Activated naive CD8-positive, alpha-beta T cell treated with anti-CD3 and anti-CD28 coated beads, Interleukin-2, amount 50 U/mL, for 16 hours (primary cell): ENCODE measurements at places on chromosomes 6 and 20.

DNA sequence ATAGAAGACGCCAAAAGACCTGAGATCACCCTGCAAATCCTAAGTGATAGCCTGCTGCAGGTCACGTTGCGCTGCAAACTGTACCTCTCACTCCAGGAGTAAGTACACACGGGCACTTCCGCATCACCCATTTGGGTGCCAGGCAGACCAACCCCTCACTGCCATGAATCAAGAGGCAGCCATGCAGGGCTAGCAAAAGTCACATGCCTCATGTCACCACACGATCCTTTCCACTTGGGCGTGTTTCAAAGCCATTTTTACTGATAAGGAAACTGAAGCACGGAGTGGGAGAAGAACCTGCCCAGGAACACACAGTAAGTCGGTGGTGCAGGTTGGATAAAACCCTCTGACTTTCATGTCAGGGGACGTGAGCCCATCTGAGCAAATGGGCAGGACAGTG, 37.0 kb downstream of the BPIFB1 start:
- DNase-seq, result no peak

- no peak for DNase-seq
Observed at GRCh38 chr6:1145768-1146218, 166.1 kb upstream of the FOXQ1 start.

DNA sequence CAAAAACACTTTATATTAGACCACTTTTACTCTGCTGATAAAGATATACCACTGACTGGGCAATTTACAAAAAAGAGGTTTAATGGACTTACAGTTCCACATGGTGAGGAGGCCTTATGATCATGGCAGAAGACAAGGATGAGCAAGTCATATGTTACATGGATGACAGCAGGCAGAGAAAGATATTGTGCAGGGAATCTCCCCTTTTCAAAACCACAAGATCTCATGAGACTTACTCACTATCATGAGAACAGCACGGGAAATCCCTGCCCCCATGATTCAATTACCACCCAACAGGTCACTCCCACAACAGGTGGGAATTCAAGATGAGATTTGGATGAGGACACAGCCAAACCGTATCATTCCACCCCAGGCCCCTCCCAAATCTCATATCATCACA, 1383.8 kb upstream of the MAP3K7 start:
- no peak for DNase-seq

DNA sequence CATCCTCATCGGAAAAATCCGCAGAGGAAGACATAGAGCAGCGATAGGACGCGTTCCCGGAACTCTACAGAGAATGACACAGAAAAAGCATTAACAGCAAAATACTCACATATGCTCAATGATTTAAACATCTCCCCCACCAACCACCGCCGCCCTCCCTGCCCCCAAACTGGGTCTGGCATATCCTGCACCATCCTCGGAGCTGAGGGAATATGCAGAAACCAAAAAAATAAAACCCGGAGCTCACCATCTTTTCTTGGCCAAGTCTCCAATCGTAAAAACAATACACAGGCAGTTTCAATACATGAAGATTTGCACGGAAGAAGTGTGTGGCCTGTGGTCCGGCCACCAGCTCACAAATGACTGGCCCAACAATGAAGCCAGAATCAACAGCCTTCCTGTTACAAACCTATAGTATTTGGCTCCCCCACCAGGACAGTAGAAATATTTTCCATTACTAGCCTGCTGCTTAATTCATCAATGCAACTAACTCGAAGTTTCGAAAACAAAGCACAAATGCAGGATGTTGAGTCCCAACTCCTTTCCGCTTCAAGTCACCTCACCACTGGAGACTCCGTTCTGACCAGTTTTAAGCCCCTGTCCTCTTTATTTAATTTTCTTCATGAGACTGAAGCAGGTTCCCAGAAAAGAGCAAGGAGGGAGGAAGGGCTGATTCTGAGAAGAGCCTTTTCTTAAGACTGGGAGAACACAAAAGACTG, 103.2 kb upstream of the BEND6 start:
- DNase-seq, result no peak

DNA sequence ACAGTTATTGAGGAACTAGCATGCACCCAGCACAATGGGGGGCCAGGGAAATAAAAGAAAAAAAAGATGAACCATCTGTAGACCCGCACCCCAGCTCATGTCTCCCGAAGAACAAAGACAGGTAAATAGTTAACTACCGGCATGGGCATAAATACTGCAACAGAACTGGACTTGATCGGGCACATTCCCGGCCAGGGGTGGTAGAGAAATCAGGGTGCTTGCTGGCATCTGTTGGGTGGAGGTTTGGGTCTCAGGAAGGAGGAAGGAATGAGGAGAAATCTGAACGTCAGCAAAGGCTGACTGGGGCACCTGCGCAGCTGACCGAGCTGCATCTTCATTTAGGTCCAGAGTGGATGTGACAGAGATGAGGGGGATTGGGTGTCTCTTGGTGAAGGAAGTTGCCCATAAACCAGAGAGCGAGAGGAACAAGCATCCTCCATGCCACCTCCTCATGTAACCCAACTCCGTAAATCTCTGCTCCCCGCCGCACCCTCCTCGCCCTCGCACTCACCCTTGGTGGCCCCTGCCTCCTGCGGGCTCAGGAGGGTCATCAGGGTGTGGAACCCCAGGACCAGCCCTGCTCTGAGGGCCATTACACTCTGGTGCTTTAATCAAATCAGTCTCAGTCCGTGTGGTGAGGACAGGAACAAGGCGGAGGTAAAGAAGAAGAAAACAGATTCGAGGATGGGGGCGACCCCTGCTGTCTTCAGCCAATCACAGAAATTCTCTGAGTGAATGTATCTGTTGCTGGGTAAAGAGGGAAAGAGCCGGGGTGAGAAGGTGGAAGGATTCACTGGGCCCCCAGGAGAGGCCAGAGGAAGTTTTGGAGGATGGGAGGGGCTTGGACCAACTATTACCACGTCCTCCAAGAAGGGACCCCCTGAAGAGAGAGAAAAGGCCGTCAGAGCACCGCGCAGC, at the start of gene HLA-DOA:
HLA-DOA (minus strand) TSS at position 648 of the 918 bp plus-strand sequence.
- DNase-seq, result peak; percentile 28

DNA sequence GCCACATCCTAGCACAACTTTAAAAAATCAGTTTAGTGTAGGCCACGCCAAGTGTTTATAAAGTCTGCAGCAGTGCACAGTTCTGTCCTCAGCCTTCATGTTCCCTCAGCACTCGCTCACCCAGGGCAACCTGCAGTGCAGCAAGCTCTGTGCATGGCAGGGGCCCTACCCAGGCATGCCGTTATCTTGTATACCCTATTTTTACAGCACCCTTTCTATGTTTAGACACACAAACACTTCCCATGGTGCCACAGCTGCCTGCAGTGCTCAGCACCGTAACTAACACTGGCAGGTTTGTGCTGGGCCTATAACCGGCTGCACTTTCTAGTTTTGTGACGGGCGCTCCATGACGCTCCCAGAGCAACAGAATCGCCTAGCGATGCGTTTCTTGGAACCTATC, 43.8 kb downstream of the ZBTB46 start:
- no peak for DNase-seq

- no peak for DNase-seq
Observed at GRCh38 chr6:160337301-160337700, 10.9 kb upstream of the SLC22A3 start.

DNA sequence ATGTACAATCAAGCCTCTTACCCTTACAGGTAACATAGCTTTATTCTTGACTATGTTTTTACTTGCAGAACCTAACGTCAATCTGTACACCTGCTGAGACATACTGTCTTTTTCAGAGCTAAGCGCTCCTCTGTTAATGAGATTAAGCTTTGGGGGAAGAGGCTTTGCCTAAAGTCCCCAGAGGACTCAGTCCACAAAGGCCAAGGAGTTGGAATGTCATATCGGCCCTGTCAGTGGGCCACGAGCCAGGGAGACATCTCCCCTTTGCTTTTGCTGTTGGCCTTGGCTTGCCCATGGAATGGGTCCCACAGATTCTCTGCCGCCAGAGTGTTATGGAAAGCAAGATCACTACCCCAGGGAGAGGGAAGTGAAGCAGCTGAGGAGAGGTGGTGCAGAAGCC, 64.1 kb upstream of the SOX4 start:
- no peak for DNase-seq

GRCh38 chr6:11921017-11921438, 91.1 kb upstream of the HIVEP1 start:
- DNase-seq, result no peak

- DNase-seq, result no peak
Observed at GRCh38 chr6:158938811-158939254, 61.2 kb downstream of the RSPH3 start.

DNA sequence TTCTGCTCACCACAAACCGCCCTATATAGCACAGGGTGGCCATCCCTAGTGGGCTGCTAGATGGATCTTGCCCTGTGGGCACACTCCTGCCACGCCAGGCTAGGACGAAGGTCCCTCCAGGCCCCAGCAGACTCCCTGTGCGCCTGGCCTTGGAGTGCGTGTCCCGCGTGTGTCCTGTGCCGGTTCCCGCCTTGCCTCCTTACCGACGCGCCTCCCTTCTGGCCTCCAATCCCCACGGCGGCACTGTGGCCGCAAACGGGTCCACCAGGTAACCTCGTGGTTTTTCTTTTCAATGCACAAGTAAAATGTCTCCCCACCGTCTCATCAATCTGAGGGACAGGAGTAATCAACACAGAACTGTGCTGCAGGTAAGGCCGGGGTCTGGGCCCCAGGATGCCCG, 133.8 kb upstream of the PHACTR3 start:
- DNase-seq, result no peak

DNA sequence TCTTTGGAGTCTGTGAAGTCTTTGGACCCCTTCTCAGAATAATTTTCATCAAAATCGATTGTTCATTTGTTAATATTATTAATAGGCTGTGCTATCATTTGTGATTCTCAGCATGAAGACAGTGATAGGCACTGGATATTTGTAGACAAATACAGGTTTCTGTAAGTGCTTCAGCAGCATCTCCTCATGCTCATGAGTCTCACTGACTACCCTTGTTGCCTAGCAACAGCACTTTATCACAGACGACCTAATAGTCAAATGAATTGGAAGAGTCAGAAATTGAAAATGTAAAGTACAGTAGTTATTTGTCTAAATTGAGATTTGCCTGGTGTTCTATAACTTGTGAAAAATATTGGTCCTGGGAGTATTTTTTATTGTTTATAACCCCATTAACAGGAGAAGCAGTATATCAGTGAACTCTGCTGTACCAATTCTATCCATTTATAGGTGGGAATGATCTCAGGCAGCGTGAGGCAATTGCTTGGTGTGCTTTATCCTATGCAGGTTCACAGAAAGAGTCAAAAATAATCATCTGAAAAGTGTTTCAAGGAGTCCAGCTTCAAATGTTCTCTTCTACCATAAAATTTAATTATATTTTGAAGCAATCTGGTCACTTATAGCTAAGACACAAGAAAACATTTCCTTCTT, 684.6 kb downstream of the RFPL4B start:
- no peak for DNase-seq

- no peak for DNase-seq
Observed at GRCh38 chr6:154605178-154605881, 94.8 kb upstream of the CNKSR3 start.

GRCh38 chr20:31679357-31680285, 41.9 kb downstream of the COX4I2 start:
- no peak for DNase-seq

GRCh38 chr6:111736005-111736608, 130.4 kb upstream of the TRAF3IP2 start:
- no peak for DNase-seq

DNA sequence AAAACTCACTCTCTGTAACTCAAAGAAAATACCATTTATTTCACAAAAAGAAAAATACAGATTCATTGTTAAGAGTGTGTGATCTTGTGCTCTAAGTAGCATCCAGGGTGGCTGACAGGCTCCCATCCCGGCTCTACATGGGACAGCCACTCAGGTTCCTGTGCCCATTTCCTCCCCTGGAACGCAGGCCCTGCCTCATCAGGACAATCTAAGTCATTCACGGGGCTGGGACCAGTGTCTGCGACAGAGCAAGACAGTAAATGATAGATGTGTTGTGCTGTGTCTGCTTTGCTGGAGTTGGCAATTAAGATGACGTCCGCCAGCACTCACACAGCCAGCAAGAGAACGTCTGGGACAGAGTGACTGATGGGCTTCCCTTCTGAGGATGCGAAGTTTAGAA, 6.9 kb upstream of the FAM209A start:
- no peak for DNase-seq

DNA sequence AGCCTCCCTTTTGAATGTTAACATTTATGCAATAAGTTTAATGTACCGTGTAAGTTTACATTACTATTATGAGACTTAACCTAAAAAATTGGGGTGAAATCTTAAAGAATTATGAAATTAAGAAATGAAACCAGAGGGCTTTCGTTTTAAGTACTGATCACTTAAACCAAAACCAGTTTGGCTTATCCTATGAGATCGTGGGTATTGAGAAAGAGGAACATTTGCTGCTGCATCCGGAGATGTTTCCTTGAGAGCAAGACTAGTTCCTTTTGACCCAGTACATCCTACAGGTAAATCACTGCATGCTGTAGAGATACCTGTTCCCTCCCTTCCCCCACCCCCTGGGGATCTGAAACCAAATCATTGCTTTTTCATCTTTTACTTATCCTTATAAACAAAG, 201.3 kb downstream of the ESR1 start:
- no peak for DNase-seq

GRCh38 chr6:37602346-37602745, 95.3 kb downstream of the MDGA1 start:
- no peak for DNase-seq

DNA sequence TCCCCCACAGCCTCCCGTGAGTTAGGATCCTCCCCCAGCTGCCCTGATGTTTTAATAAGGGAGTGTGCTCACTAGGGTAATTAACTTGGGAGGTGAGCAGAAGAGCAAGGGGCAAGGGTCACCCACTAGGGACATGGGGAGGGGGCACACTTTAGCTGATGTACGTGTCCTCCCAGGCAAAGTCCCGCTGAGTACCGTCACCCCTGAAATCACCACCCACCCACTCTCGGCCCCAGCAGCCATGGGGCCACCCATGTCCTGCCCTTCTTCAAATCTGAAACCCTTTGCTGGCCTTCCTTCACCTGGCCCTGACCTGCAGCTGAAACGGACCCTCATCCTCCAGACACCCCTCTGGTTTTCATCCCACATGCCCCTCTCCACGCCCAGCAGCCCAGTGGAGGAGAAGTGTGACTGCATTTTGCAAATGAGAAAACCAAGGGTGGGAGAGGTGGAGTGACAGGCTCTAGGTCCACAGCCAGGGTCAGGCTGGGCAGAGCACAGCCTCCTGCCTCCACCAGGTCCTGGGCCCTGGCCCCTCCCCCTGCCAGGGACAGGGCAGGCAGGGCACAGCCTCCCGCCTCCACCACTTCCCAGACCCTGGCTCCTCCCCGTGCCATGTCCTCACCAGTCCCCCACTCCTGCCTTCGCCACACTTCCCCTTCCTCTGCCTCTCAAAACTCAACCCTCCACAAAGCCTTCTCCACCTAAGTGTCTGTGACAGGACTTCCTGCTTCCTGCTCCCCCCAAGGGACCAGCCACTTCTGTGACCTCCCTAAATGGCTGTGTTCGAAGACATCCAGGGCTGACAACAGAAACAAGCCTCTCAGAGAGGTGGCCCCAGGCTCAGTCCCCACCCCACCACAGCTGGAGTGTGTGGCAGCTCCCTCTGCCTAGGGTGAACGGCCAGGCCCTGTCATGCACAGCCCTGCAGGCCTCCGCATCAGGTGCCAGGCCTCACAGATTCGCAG, 15.1 kb downstream of the ACSS1 start:
- DNase-seq, result no peak
